ENCODE measurements at places on chromosomes 13 and 19.

DNA sequence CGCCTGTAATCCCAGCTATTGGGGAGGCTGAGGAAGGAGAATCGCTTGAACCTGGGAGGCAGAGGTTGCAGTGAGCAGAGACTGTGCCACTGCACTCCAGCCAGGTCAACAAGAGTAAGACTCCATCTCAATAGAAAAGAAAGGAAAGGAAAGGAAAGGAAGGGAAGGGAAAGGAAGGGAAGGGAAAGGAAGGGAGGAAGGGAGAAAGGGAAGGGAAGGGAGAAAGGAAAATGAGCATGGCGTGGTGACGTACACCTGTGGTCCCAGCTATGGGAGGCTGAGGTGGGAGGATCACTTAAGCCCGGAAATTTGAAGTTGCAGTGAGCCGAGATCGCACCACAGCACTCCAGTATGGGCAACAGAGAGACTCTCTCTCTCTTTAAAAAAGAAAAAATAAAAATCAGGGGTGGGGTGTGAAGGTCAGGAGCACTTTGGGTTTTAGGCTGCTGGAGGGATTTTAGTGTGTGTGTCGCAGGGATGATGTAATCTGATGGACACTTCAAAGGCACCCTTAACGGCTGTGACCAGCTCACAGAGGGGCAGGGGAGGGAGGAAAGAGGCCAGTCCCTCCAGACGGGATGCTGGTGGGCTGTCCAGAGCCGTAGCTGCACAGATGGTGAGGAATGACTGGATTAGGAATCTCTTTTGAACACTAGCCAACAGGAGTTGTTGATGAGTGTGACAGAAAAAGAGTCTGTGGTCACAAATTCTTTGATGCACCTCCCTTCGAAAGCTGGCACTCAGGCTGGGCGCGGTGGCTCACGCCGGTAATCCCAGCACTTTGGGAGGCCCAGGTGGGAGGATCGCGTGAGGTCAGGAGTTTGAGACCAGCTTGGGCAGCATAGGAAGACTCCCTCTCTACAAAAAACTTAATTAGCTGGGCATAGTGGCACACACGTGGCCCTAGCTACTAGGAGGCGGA is 27.6 kb downstream of the TMPRSS9 start:
- DNase-seq: no peak

DNA sequence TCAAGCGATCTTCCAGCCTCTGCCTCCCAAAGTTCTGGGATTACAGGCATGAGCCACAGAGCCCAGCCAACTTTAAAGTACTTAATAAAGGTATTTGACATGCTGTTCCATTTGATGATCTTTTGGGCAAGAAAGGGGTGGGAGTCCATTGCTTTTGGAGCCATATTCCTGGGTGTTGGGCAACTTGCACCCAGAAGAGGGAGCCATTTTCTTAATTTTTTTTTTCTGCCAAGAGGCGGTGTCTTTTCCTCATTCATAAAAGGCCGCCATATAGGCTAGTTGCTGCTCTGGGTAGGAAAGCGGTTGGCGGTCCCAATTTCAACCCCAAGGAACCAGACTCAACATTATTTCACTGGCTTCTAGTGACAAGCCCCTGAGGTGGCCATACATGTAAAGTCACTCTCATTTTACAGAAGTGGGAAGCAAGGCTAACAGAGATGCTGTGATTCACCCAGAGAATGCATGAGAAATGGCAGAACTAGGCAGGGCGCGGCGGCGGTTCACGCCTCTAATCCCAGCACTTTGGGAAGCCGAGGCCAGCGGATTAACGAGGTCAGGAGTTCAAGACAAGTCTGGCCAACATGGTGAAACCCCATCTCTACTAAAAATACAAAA is 139.6 kb downstream of the CACNA1A start:
- DNase-seq: peak; percentile 24

DNA sequence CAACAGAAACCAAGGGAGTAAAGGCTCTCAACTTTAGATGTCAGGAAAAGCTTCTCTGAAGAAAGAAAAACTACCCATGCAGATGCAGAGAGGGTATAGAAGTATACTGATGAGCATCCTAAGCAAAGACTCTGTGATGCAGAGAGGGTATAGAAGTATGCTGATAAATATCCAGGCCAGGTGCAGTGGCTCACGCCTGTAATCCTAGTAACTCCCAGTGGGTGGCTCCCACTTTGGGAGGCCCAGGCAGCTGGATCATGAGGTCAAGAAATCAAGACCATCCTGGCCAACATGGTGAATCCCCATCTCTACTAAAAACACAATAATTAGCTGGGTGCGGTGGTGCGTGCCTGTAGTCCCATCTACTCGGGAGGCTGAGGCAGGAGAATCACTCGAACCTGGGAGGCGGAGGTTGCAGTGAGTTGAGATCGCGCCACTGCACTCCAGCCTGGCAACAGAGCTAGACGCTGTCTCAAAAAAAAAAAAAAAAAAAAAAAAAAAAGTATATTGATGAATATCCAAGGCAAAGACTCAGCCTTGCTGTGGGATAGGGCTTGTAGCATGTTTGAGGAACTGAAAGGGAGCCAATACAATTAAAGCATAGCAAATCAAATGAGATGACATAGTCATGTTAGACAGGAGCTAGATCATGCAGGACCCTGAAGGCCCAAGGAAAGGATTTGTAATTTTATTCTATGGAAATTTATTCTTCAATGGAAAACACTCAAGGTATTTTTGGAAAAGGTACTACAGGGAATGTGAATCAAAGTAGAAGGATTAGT is 14.9 kb downstream of the UBL3 start:
- no peak for DNase-seq

- no peak for DNase-seq
Observed at GRCh38 chr13:58782736-58783135, 1151.2 kb downstream of the PCDH17 start.

DNA sequence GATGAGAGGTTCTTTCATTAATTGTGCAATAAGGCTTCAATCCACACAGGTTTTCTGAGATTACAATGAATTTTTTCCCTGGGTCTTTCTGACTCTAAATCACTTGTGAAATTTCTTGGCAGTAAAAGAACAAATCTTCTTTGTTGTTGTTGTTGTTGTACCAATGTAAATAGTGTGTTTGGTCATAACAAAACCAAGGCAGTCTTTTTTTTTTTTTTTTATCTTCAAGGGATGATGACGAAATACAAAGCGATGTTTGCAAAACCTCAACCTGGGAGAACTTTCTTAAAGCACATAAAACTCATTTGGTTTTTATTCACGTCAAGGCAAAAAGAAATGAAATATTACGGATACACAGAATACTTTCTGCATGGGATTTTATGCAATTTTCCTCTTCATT is 462.0 kb downstream of the LIG4 start:
- DNase-seq: peak; percentile 46

- no peak for DNase-seq
Observed at GRCh38 chr19:6767081-6767356, 216 bp downstream of the SH2D3A start.
